T-helper 2 cell treated with Interferon-gamma antibody and Interleukin-4, amounts not matched to agents 100 ng/mL and 5 ng/mL, for 36 hours (primary cell): ENCODE measurements at places on chromosomes 1 and 21. TPM values are rescaled to one million over a fixed set of nuclear protein-coding genes. Genes with fewer than 3 reads are reported as not detected.

Gene CDA
- total RNA-seq: not detected in 2 replicates

Gene PINK1
- total RNA-seq: 3.6 and 3.8 TPM in 2 replicates

Gene S100A1
- not detected in 2 replicates for total RNA-seq

Gene TMPRSS2
- not detected in 2 replicates for total RNA-seq

Gene TMEM79
- 9.4 TPM in 2 replicates for total RNA-seq

Gene CCDC190
- not detected in 2 replicates for total RNA-seq
